ENCODE measurements at places on chromosomes 1 and 21. TPM values are rescaled to one million over a fixed set of nuclear protein-coding genes. Genes with fewer than 3 reads are reported as not detected.

The BARHL2 gene
- not detected for polyA plus RNA-seq

- DNase-seq = no peak
Measured at GRCh38 chr1:199472018-199472417, 555.5 kb upstream of the NR5A2 start.

- no peak for DNase-seq
Measured at GRCh38 chr1:32783851-32784250, 33.3 kb downstream of the YARS1 start.

The C1orf167 gene
- 0.54 TPM for polyA plus RNA-seq

DNA sequence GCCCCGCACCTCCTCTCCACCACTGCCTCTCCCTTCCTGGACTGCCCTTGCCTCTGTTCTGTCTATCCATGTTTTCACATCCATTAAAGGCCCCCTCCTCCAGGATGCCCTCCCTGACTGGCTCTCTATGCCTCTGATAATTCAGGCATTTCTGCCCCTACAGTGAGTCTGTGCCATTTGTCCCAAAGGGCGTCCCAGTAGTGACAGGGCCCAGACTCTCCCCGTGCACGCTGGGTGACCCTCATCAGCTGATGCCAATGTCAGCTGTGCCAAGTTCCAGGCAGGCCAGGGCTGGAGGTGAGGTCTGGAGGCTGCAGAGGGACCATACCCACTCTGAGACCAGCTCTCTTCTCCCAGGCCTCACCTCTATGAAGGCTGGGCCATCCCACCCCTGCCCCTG lies 3.2 kb upstream of the PLEKHG5 start:
- no peak for DNase-seq

The LHX4 gene
- 0.06 TPM for polyA plus RNA-seq

DNA sequence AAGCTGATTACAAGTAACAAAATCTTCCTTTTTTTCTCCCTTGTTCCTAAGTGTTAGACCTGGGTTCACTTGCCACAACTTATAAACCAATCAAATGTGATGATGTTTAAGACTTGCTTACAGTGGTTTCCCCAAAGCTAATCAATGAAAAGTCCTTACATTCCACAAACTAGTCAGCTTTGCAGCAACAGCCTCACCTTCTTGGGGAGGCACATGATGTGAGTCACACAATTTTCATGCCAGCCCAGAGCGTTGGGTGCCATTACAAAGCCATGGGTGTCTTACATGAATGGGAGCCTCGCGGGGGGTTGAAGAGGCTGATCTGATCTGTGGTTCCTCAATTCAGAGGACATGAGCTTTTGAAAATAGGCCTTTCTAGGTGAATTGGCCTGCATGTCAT lies 91.6 kb upstream of the UBE2U start:
- DNase-seq = no peak

DNA sequence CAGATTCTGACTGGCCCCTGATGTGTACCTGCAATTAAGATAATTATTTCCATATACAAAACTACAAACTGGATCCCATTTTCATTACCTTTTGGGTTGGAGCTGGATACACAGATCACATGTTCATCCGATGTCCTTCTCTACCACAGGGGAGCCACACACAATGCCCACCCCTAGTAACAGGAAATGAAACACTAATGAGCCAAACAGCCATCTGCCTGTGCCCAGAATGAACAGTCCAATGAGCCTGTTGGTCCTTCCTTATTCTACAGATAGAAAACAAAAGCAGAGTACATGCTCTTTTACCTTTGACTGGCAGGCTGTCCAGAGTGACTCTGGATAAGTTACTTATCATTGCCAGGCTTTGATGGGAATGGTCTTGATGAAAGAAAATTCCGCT lies 68.6 kb downstream of the SIPA1L2 start:
- no peak for DNase-seq

- DNase-seq = no peak
Measured at GRCh38 chr1:203189951-203190352, 3.4 kb upstream of the CHI3L1 start.

The SMIM12 gene
- 41.9 TPM for polyA plus RNA-seq

All from BJ (cell line).